ENCODE measurements at places on chromosomes 2 and 18.

DNA sequence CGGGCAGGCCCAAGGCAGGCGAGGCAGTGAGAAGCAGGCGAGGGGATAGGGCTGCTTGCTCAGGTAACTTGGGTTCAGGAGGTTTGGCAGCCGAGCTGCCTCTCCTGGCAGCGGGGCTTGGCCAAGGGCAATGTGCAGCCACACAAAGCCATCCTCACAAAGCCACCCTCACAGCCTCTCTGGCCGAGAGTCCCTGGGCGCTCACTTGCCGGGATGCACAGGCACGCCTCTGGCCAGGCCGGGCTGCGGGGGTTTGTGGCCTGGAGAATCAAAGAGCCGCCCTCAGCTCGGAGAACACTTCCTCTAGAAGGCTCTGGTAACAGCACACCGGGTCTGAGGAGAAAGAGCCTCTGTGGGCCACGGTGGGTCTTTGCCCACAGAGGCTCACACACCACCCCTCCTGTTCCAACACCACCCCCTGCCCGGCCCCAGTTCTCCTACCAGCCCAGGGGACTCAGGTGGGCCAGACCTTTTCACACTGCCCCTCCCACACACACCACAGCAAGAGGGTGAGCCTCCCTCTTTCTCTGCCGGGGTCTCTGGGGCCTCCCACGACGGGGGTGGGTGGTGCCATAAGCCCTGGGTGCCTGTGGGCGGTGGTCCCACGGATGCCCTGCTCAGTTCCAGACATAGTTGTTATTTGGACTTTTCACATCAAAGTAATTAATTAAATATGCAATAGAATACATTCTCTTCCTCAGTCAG is 186.9 kb downstream of the ZFP36L2 start:
- DNase-seq = no peak

DNA sequence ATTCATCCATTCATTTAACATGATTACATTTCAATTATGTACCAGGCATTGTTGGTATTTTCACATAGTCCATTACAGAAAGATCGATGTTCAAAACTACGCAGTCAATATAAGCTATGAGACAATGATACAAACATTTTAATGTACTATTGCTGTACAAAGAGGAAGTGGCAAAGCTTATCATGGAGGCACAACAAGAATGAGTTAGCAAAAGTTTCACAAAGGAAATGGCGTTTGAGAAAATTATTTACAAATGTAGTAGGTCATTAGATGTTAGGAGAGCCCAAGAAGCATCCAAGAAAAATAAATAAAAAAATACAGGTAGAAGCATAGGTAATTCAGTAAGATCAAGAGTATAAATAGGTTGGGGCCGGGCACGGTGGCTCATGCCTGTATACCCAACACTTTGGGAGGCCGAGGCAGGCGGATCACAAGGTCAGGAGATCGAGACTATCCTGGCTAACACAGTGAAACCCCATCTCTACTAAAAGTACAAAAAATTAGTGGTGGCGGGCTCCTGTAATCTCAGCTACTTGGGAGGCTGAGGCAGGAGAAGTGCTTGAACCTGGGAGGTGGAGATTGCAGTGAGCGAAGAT is 1730.8 kb upstream of the CELF4 start:
- no peak for DNase-seq

DNA sequence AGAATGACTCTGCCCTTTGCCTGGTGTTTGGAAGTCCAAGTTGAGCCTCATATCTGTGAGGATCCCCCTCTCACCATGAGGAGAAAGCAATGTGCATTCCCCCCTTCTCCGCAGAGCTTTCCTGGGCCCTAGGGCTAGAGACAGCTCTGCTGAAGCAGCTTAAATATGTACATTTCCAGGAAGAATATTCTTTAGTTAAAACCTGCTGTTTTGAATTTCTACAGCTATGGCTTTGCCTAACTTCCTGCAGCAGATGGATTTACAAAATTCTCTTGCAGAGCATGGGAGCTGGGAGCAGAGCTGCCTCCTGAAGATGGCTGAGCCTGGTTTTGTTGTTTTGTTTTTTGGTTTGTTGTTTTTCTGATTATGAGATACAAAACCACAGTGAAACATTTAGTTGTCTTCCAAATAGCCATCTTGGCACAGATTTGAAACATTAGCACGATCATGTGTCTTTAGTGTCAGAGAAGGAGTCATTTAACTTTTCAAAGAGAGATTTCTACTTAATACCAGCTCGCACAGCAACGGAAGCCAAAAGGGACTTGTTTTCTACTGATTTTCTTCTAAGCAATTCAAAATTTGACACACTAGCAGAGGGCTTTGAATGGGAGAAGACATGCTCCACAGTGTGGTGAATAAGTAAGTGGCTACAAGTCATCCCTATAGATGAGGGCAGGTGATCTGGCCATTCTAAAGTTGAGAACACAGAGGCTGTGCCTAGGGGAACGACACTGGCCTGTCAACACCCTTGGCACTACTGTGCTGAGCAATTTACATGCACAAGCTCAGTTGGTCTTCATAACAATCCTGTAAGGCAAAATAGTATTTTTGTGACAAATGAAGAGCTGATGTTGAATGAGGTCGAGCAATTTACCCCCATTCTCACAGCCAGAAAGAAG is 222.6 kb downstream of the MREG start:
- DNase-seq = no peak

GRCh38 chr2:12879649-12880048 is 162.9 kb downstream of the TRIB2 start:
- no peak for DNase-seq

GRCh38 chr2:121722479-121722878 is 14.2 kb downstream of the NIFK start:
- no peak for DNase-seq

GRCh38 chr18:66724664-66725356 is 120.9 kb upstream of the CDH19 start:
- DNase-seq = no peak

DNA sequence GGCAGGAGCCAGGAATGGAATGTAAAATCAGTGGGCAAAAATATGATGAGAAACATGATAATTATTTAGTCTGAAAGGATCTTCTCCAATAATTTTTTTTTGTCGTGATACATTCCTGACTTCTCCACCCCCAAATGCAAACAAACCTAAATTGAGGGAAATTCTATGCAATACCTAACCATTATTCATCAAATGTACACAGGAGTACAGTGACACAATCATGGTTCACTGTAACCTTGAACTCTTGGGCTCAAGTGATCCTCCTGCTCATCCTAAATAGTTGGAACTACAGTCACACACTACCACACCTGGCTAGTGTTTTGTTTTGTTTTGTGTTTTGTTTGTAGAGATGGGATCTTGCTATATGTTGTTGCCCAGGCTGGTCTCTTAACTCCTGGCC is 46.5 kb downstream of the RAB10 start:
- DNase-seq = no peak

DNA sequence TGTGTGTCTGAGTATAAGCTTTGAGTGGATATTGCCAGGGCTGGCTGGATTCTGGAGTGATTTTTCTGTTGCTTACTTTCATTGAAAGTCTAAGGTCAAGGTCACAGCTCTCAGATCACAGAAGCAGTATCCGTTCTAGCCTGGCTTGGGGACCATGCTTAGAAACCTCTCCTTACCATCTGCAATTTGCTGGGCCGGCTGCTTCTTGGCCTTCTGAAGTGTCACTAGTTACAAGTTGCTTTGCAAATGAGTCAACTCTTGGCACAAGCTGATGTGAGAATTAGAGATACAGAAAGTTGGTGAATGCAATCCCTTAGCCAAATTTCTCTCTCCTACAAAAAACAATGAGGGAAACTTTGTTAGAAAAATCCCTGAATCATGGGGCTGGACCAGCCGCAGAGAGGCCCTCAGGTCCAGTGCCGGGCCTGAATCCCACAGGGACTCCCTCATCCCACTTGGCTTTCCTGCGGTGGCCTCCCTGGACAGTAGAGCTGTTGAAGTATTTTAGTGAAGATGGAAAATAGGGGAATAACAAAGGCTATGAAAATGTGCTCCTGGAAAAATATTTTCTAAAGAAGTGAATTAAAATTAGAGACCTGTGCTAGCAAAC is 92.7 kb upstream of the CNGA3 start:
- DNase-seq = no peak

DNA sequence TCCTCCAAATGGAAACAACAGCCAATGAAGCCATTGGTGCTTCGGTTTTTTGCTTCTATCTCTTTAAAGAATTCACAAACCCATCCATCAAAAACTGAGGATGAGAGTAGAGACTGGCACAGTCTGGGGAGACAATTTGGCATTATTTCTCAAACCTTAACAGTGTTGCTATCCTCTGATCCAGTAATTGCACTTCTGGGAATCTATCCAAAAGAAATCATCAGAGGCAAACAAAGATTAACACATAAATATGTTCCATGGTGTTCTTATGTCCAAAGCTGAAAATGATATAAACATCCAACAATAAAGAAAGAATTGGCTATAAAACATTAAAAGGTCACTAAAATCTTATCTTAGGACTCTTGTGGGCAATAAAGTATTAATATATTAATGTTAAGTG is 35.1 kb downstream of the REEP1 start:
- DNase-seq = no peak

DNA sequence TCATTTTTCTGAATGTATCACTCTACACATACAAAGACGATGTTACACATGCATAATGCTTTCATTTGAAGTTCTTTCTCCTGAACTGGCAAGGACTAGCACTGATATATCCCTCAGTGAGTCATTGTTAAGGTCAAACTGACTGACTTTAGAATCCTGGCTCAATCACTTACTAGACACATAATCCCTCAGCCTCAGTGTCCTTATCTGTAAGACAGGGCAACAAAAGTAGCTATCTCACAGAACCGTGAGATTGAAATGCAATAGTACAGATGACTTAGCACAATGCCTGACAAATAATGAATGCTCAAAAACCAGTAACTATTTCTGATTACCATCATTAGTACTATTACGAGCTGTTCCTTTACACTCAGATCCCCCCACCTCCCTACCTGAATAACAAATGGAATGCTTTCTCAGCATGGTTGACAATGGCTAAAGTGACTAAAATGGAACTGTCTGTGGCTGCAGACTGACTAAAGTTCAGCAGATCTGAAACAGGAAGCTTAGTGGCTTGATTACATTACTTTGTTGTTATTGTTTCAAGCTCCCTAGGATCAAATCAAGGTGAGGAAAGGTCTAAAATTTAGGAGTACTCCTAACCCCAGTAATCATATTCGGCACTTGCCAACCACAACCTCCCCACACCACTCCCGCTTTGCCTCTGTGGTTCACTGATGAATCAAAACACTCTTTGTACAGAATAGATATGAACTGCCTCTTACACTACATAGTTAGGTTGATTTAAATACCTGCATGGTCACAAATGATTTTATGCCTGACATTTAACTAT is 35.8 kb upstream of the CACNB4 start:
- no peak for DNase-seq

GRCh38 chr2:216632952-216633615 is at the start of gene IGFBP2:
Gene IGFBP2 (plus strand): TSS chr2:216633420. CDS start chr2:216633524, 104 bp downstream.
- DNase-seq = no peak

DNA sequence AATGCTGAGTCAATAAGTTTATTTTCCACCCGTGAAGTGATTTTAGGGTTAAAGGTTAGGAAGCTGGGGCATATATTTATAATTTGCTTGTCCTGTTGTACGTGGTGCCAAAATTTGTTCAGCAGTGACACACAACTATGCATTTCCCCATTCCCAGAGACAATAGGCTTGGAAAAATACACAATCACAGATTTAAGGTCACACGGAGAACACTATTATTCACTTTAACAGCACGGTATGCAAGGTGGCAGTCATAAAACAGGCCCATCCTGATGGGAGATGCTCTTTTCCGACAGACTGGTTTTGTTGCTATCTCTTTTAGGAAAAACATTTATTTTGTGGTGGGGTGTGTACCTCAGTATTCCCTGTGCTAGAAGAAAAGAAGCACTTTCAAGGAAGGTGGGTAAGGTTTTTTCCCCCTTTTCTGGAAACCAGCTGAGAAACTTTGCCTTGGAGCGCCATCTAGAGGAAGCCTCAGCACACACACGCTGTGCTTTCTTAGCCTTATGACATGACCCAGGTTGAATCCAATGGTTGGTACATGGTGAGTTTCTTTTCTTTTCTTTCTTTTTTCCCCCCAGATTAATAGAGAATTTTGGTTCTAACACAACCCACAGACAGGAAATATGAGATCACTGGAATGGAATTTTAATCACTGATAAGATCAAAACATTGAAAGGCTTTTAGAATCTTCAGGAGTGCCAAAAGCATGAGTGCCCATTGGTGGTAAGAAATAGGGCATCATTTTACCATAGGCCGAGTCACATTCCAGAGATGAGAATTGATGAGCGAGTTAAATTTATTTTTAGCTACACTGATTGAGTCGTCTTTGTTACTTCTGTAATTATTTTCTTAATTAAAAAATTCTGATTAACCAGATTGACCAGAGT is 332.1 kb downstream of the AGPS start:
- no peak for DNase-seq

DNA sequence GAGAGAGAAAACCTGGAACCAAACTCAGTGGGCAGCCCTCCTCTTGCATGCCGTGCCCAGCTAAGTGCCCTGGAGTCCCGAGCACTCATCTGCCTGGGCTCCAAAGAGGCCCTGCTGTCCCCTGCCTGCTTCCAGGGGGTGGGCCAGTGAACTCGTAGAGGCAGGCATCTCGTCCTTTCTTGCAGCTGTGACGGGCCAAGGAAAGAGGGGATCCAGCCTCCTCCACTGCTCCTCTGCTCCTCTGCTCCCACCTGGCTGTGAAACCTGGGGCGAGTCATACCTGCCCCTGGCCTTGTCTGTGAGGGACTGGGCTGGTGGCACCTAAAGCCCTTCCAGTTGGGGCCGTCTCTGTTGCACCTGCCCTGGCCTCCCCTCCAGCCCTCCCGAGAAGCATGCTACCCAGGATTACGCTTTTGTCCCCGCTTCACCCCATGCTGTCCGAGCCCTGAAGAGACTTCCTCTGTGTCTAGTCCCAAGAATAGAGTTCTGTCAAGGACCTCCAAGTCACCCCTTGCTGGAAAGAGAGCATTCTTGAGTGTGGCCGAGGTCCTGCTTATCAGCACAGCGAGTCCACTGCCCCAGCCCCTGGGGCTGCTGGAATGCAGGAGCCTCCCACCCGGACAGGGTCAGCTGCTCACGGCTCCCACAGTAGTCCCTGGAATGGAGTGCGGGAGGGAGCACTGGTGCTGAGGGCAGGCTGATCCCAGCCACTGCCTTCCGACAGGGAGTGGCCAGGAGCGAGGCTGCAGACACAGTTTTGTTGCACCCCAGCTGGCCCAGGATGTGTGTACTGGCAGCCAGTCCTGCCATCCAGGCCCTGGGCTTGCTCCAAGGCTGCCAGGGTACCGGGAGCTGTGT is 14.3 kb downstream of the KCNK3 start:
- no peak for DNase-seq

DNA sequence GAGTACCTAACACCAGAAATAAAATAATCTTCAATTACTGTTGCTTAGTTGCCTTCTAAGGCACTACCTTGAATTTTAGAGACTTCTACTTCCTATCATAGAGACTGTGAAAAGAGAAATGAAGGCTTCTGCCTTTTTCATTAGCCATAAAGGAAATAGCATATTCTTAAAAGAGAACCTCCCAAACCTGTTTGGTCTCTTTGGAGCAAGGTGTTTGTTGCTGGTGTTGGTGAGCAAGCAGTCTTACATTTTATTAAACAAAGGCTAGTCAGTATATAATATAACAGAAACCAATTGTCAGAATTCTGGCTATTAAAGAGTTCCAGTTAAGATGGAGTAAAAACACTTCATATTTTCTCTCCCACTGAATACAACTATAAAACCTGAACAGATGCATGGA is 116.4 kb downstream of the TAF4B start:
- DNase-seq = no peak

GRCh38 chr18:50472941-50473340 is 86.9 kb upstream of the MAPK4 start:
- DNase-seq = no peak

- DNase-seq = no peak
These were observed 58.2 kb downstream of the CAB39 start for GRCh38 chr2:230770804-230771203.
